Skeletal muscle cell (primary cell): ENCODE measurements at places on chromosomes 7 and 10.

DNA sequence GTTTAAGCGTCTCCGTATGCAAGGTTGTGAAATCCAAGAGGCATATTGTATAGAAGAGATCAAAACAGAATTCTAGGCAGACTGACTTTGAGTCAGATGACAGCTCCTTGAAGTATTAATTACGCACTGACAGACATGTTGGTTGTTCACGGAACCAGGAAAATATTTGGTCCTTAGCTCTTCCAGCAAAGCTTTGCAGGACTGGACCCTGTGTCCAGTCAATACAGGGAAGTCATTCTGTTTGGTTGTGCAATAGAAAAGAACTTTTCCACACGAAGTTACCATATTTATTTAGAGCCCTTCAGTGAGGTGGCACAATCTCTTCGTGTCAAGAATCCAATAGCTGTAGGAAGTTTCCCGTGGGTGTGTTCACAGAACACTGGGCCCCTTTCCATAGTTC, 205.3 kb downstream of the ARHGAP21 start:
- no peak for DNase-seq

DNA sequence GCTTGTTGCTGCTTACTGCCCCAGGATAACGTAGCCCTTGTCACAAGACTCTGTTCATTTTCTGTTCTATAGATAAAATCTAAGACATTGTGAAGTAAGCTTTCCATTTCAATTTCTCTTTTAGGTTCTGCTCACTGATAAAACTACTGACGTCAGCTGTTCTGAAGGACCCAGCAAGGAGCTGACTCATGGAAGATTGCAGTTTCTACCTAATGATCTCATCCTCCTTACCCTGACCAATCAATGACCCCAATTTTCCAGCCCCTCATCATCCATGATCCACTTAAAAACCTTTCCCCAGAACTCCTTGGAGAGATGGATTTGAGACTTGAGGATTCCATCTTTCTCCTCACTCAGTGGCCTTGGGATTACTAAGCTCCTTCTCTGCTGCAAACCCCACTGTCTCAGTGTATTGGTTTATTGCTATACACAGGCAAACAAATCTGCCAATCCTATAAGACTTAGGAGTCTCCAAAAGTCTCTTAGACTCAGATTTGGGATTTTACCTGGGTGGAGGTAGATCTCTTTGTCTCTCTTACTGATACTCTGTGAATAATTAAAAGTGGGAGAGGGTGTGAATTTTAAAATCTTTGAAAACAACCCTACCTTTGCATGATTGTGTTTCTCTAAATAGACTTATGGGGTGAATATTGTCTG, 109.2 kb upstream of the TRIM24 start:
- no peak for DNase-seq

- no peak for DNase-seq
Measured at GRCh38 chr7:16840094-16840493, 35.3 kb upstream of the AGR2 start.

- DNase-seq, result no peak
Measured at GRCh38 chr10:48472501-48473069, 132.3 kb downstream of the ARHGAP22 start.

DNA sequence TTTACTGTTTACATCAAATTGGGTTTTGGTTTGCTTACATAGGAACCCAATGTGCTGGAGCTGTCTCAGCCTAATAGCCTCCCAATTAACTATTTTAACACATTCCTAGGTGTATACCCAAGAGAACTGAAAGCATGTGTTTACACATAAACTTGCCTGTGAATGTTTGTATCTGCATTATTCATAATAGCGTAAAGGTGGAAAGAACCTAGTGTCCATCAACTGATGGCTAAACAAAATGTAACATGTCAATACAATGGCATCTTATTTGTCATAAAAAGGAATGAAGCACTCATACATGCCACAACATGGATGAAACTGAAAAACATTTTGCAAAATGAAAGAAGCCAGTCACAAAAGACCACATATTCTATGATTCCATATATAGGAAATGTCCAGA, 160.6 kb upstream of the EEPD1 start:
- no peak for DNase-seq

- DNase-seq, result no peak
Measured at GRCh38 chr7:99369767-99370391, 4.7 kb upstream of the ARPC1B start.

GRCh38 chr7:41103331-41103730, 599.6 kb downstream of the INHBA start:
- DNase-seq, result no peak

DNA sequence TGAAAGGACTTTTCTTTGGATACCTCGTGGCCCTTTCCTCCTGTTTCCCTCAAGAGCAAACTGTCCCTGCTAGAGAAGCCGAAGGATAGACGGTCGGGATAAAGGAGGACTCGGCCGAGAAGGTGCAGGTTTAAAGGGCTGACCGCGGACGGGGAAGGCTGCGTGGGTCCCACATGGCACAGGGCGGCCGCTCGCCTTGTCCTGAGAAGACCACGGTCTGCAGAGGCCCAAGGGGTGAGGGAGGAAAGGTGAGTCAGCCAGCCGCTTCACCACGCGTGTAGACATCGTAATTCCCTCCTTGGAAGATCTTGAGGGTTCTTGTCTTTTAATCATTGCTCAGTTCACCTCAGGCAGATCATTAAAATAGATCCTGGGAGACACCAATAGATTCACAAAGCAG, 253.8 kb downstream of the DPP6 start:
- DNase-seq, result no peak

GRCh38 chr10:71523756-71524155, 127.0 kb downstream of the CDH23 start:
- DNase-seq, result no peak

DNA sequence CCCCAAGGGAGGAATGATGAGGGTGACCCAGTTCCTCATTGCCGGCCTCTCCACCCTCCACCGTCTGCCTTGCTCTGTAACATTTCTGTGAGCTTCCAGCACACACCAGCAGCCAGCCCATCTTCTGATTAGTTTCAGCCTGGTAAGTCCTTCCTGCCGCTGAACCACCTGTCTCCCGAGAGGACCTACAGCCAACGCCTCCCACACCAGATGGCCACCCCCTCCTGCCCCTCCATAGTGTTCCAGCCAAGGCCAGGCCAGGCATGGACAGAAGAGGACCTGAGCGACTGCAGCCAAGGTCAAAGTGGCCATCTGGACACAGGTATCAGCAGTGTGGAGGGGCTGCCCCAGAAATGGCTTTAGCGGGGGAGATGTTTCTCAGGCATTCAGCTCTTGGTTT, 170.7 kb upstream of the CTBP2 start:
- DNase-seq, result no peak

DNA sequence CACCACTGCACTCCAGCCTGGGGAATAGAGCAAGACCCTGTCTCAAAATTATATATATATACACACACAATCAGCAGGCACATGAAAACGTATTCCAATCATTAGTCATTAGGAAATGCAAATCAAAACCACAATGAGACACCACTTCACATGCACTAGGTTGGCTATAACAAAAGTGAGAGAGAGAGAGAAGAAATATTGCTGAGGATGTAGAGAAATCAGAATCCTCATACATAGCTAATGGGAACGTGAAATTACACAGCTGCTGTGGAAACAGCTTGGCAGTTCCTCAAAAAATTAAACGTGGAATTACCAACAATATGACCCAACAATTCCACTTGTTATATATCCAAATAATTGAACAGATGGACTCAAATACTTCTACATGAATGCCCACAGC, 43.3 kb upstream of the CNNM1 start:
- no peak for DNase-seq

GRCh38 chr10:32350811-32351350, 3.9 kb upstream of the EPC1 start:
- no peak for DNase-seq

GRCh38 chr7:99278180-99278579, 5.5 kb downstream of the MYH16 start:
- no peak for DNase-seq

DNA sequence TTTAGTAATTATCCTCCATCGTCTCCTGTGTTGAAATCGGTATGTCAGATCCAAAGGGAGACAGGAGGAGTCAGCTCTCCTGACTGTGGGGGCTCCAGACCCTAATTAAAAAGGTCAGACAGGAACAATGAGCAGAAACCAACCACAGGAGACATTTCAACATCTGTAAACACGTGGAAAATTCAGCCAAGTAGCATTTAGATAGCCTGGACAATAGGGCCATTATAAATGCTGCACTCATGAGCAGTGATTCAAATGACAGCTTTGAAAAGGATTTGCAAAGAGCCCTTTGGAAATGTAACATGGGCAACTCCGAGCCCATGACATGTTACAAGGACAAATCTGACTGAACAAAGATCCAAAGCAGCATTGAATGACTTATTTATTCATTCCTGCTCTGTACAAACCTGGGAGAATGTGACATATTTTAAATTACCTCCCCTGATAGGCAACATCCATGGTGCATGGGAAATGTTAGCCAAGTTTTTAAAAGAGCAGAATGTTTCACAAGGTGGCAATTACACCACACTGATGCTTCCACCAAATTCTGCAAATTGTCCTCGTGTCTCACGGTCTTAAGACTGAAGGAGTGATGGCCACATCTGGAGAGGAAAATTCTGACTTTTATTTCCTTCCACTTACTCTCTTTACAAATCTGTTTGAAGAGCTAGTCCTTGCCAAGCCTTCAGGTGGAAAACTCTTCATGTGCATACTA, 113.3 kb upstream of the KMT2E start:
- no peak for DNase-seq
